Upper lobe of left lung (tissue), 6 donors: ENCODE measurements at places on chromosomes 5 and 9. TPM values are rescaled to one million over a fixed set of nuclear protein-coding genes. Genes with fewer than 3 reads are reported as not detected.

DNA sequence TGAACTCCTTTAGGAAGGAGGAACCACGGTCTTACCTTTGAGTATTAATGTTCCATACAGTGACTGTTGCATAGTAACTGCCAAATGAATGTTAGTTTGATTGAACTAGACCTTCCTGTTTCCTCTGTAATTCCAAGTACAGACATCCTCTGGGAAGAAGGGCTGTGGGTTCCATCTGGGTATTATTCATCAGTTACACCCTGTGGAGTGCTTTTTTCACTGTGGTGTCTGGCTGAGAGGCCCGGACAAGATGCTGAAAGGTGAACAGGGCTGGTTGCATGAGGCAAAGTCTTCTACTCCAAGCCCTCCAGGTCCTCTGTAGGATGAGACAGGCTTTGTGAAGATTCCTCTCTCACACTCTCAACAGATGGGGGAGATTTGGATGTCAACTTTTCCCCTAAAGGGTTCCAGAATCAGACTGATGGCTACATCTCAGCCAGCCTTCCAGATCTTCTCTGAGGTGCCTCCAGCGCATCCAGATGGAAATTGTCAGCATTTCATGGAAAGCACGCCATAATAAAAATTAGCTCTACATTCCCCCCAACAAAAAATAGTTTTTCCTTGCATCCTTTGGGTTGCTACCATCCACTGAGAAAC is 230.9 kb downstream of the GAS1 start:
- DNase-seq = no peak

GALT gene
- total RNA-seq = 43.1 TPM

DNA sequence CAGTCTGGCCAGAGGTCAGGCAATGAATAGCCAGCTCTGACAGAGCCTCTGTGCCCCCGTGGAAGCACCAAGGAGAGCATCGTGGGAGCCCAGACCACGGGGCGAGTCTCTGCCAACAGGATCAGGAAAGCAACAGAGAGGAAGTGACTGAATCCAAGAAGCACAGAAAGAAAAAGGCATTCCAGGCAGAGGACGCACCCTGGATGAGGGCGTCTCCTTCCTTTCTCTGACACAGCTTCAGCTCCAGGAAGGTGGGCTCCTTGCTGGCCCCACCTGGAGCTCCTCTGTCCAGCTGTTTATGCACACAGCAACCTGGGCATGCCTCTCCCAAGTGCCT is 16.6 kb downstream of the HK3 start:
- DNase-seq = no peak

ADAMTSL1 gene
- 2.3 TPM for total RNA-seq

DMRTA1 gene
- 1.9 TPM for total RNA-seq

NME5 gene
- 1.6 TPM for total RNA-seq

HCN1 gene
- total RNA-seq = 0.06 TPM

DNA sequence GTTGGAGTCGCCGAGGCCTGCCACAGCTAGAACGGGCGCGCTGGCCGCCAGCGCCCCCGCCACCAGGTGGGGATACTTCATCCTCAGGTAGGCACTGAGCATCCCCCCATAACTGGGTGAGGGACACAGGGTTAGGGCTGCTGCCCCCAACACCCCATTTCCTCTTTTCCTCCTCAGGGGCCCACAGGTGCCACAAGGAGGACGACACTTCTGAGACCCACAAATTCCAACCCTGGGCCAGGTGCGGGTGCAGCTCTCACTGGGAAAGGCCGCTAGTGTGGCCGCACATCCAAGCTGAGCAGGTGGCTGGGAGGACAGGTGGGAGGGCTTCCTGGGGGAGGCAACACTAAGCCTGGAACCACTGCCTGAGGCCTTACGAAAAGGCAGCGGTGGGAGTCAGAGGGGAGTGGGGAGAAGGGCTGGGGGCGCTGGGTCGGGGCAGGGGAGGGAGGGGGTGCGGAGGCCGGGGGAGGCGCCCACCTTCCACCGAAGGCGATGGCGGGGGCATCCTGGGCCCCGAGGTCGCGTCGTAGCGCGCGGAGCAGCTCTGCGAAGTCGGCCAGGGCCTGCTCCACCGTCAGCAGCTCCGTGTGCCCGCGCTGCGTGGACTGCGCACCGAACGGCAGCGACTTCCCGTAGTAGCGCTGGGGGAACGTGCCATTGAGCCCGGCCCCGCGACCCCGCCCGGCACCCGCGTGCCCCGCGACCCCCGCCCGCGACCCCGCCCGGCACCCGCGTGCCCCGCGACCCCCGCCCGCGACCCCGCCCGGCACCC is 961 bp downstream of the DPP7 start:
- DNase-seq = no peak

GAPT gene
- total RNA-seq = 6.4 TPM

GRCh38 chr5:142852416-142853198 is 82.4 kb downstream of the ARHGAP26 start:
- DNase-seq = no peak

PITX1 gene
- 1.7 TPM for total RNA-seq

DNA sequence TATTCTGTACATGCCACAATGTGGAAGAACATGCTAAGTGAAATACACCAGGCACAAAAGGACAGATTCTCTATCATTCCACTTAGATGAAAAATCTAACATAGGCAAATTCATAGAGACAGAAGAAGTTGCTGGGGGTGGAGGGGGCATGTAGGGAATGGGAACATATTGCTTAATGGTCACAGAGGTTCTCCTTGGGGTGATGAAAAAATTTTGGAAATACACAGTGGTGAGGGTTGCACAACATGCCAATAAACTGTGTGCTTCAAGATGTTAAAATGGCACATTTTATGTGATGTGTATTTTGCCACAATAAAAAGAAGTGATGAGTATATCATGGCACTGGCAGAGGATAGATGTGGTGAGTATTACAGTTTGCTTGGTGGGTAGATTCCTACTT is 111.9 kb downstream of the SUSD1 start:
- DNase-seq = no peak

- no peak for DNase-seq
Observed at GRCh38 chr9:17031546-17031945, 103.3 kb upstream of the CNTLN start.

DNA sequence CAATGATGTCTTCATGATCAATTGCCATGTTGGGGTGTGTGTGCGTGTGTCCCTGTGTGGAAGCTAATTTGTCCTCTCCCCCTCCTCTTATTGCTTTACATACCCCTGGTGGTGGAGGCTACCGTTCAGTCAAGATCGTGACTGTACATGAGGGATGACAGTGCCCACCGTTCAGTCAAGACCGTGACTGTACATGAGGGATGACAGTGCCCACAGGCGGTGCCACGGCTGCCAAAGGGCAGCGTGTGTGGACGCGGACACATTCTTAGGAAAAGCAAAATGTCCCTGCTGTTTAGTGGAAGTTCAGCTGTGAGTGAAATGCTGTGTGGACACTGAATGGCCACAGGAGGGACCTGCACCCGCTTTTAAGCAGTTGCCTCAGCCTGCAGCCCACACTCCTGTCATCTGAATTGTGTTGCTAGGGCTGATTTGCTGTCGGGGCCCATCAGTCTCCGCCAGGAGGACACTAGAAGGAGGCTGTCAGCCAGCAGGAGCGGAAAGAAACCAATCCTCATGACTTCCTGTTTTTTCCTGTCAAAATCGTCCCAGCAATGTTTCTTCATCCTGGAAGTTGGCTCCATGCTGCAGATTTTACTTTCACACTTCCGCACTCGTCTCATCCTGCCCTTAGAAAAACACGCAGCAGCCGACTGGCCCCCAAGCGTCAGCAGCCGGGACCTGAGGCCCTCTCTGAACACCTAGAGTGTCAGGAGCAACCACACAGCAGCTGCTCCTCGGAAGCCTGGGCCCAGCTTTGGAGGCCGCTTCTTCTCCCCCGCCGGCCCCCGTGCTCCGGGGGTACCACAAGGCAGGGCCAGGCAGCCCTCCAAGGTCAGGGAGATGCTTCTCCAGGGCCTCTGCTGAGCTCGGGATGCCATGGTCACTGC is 9.1 kb downstream of the OR2V1 start:
- DNase-seq = no peak

- no peak for DNase-seq
Observed at GRCh38 chr5:134022333-134022732, 17.6 kb upstream of the VDAC1 start.

PCDHB9 gene
- 2.8 TPM for total RNA-seq
